ENCODE measurements at places on chromosomes 1 and 21. TPM values are rescaled to one million over a fixed set of nuclear protein-coding genes. Genes with fewer than 3 reads are reported as not detected.

GRCh38 chr1:29011775-29012174 lies 97.4 kb downstream of the EPB41 start:
- no peak for DNase-seq
- H3K36me3 ChIP-seq = peaks cover 16% of the 10 kb centered on the region
- peak overlapping the region; percentile 26 for H3K27ac ChIP-seq

GRCh38 chr1:198696211-198696610 lies 57.4 kb downstream of the PTPRC start:
- no peak for DNase-seq
- peaks cover 2% of the 10 kb centered on the region for H3K27me3 ChIP-seq
- no peak overlapping the region for H3K27ac ChIP-seq
- H3K4me1 ChIP-seq = peaks cover 23% of the 10 kb centered on the region
- H3K4me3 ChIP-seq = no peak overlapping the region

DNA sequence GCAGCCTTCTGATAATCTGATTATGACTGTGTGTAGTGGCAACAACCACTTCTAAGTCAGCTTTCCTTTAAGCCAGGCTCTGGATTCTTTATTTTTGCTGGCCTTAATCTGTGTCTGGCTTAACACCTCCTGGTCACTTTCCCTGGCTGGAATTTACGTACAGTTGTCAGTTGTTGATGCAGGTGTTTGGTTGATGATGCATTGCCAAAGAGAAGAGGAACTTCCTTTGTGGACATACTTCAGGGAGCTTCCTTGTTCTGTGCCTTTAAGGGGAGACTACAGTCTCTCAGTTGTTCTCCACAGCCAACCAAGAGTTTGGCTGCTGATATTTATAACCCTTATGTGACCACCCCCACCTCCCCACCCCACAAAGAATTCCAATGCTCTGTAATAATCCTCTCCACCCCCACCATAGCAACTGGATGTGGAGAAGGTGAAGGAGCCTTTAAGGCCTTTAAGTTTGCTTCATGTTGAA lies 96.0 kb upstream of the BMP8A start:
- H3K36me3 ChIP-seq = peaks cover 1% of the 10 kb centered on the region
- no peaks in the 10 kb centered on the region for H3K27me3 ChIP-seq
- peak overlapping the region; percentile 99 for H3K27ac ChIP-seq

DNA sequence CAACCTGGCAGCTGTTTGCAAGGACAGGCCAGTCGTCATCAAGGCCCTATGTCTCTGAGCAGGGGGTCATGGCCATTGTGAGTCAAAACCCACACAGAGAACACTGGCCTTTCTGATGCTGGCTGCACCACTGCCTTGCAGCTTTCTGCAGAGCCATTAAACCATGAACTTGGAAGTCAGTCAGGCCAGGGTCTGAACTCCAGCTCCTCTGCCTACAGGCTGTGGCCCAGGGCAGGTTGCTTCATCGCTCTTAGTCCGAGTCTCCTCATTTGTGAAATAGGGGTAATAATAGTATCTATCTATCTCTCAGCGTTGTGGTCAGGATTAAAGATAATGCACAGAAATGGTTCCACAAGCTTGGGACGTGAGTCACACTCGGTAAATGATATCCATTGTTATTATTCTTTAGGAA lies 35.8 kb upstream of the HIVEP3 start:
- no peak overlapping the region for H3K27ac ChIP-seq
- H3K4me1 ChIP-seq = peaks cover 2% of the 10 kb centered on the region
- no peaks in the 10 kb centered on the region for H3K27me3 ChIP-seq
- no peak for DNase-seq

- H3K27me3 ChIP-seq = peaks cover 96% of the 10 kb centered on the region
- H3K4me3 ChIP-seq = peak within 1 kb of the TSS; percentile 53
- H3K4me1 ChIP-seq = peaks cover 13% of the 10 kb centered on the region
- no peak within 1 kb of the TSS for H3K27ac ChIP-seq
- peak; percentile 71 for DNase-seq
- no peaks in the 10 kb centered on the region for H3K36me3 ChIP-seq
These were observed at the start of gene KCNJ6 for GRCh38 chr21:37916310-37917051. Gene KCNJ6 (minus strand): TSS chr21:37916457. CDS start chr21:37840682, 75,775 bp downstream.

DNA sequence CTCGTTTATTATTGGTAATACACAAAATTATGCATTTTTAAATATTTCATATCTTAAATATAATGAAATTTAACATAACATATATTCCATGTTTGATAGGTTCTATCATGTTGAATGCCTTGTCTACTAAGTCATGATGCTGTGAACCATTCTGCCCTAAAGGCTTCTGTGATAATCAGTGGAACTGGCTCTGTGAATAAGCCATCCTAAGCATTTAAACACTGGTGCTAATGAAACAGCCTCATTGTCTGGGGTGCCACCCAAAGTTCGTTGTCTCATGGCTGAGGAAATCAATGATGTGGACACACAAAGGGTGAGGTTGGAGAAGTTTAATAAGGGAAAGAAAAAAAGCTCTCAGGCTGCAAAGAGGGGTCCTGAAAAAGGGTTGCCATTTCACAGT lies 264.7 kb upstream of the ZRANB2 start:
- H3K36me3 ChIP-seq = no peaks in the 10 kb centered on the region
- no peaks in the 10 kb centered on the region for H3K27me3 ChIP-seq
- H3K27ac ChIP-seq = no peak overlapping the region
- H3K4me3 ChIP-seq = no peak overlapping the region
- no peaks in the 10 kb centered on the region for H3K4me1 ChIP-seq

- H3K4me1 ChIP-seq = no peaks in the 10 kb centered on the region
- no peak overlapping the region for H3K4me3 ChIP-seq
- no peak for DNase-seq
- peaks cover 54% of the 10 kb centered on the region for H3K27me3 ChIP-seq
These were observed 35.7 kb downstream of the C1orf216 start for GRCh38 chr1:35683012-35683411.

- H3K36me3 ChIP-seq = no peaks in the 10 kb centered on the region
- peaks cover 3% of the 10 kb centered on the region for H3K27me3 ChIP-seq
- peaks cover 12% of the 10 kb centered on the region for H3K4me1 ChIP-seq
- H3K4me3 ChIP-seq = no peak overlapping the region
- no peak for DNase-seq
These were observed 40.3 kb downstream of the RAP1GAP start for GRCh38 chr1:21628798-21629393.

GRCh38 chr1:235470741-235471439 lies 33.4 kb downstream of the B3GALNT2 start:
- H3K4me1 ChIP-seq = no peaks in the 10 kb centered on the region
- no peak for DNase-seq
- H3K27ac ChIP-seq = no peak overlapping the region
- no peak overlapping the region for H3K4me3 ChIP-seq

- peaks cover 82% of the 10 kb centered on the region for H3K27me3 ChIP-seq
- DNase-seq = no peak
- no peak overlapping the region for H3K27ac ChIP-seq
- H3K4me3 ChIP-seq = no peak overlapping the region
- no peaks in the 10 kb centered on the region for H3K36me3 ChIP-seq
These were observed 84.5 kb upstream of the ESRRG start for GRCh38 chr1:216807696-216808095.

- H3K36me3 ChIP-seq = no peaks in the 10 kb centered on the region
- no peak for DNase-seq
- no peaks in the 10 kb centered on the region for H3K4me1 ChIP-seq
These were observed 25.2 kb downstream of the ACKR1 start for GRCh38 chr1:159229896-159230295.

- H3K36me3 ChIP-seq = peaks cover 3% of the 10 kb centered on the region
- no peak overlapping the region for H3K4me3 ChIP-seq
- H3K4me1 ChIP-seq = peaks cover 10% of the 10 kb centered on the region
- DNase-seq = no peak
- no peaks in the 10 kb centered on the region for H3K27me3 ChIP-seq
- H3K27ac ChIP-seq = no peak overlapping the region
These were observed 32.7 kb downstream of the LYPLAL1 start for GRCh38 chr1:219206350-219206749.

GRCh38 chr21:36210779-36211659 lies 54.4 kb downstream of the DOP1B start:
- peaks cover 6% of the 10 kb centered on the region for H3K4me1 ChIP-seq
- peaks cover 11% of the 10 kb centered on the region for H3K36me3 ChIP-seq
- H3K27me3 ChIP-seq = no peaks in the 10 kb centered on the region
- no peak overlapping the region for H3K4me3 ChIP-seq

CFAP45 gene
- 0.18 TPM for total RNA-seq

SYNJ1 gene
- 8.6 TPM for total RNA-seq

KCNJ9 gene
- total RNA-seq = 0.07 TPM

KIF2C gene
- 20.4 TPM for total RNA-seq

SELE gene
- 1.9 TPM for total RNA-seq

VANGL2 gene
- total RNA-seq = 55.5 TPM

GJA4 gene
- not detected for total RNA-seq

Data from mesothelial cell of epicardium (in vitro differentiated cells).